ENCODE measurements at places on chromosomes 4 and X.

- DNase-seq, result no peak
These were observed 230.4 kb downstream of the CRLF2 start for GRCh38 chrX:981791-982626.

DNA sequence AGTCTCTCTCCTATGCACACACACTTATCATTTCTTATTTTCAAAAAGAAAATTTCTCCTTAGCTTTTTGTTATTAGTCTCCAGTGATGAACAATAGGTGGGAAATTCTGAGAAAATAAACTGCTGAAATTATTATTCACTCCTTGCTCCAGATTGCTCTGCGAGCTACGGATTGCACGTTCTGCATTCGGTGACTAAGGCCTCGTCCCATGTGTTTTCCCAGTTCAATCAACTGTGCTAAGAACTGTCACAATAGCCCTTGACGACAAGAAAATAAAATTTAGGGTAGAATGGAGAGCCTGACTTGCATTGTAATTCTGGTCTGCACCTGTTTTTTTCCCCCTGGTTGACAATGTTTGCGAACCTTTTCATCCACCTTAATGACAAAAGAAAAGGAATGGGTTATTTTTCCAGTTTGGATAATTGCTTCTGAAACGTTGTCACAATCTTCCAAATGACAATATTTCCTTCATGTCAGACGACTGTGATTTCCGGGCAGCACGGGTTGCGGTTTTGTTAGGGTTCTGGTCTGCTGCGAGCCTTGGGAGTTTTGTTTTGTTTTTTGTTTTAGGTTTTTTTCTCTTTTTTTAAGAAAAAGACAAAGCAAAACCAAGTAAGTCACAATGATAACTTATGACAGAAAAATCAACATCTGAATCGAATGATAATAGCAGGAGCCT, 124.5 kb upstream of the NOCT start:
- DNase-seq, result no peak

- DNase-seq, result peak; percentile 71
These were observed 167.9 kb downstream of the SMIM20 start for GRCh38 chr4:26081795-26082498.

GRCh38 chr4:121130326-121130660, 33.8 kb downstream of the TNIP3 start:
- no peak for DNase-seq

- DNase-seq, result no peak
These were observed 17.1 kb downstream of the AFP start for GRCh38 chr4:73452953-73453700.

DNA sequence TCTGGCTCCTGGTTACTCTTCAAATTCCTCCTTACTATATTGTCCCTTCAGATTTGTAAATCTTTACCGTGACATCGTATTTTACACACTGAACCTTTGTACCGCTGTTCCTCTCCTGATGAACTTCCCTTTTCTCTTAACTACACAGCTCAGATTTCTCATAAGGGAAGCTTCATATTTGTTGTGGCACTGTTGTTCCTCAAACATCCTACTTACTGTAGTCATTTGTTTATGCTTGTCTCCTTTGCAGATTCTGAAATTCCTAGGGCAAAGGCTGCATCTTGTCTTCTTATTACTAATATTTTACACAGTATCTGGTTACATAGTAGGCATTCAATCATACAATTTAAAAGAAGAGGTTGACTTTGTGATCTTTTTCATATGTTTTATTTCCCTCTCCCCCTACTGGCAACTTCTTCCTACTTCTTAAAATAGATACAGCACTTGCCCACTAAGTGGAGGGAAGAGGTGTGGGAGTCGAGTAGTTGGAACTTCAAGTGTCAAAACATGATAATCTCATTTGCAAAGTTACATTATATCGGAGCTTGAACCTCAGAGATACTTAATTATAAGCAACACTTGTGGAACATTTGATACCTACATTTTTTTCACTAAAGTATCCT, 50.0 kb downstream of the TET2 start:
- DNase-seq, result peak; percentile 28
